ENCODE measurements at places on chromosomes 5 and 9.

GRCh38 chr5:147512659-147513379, 3.0 kb upstream of the DPYSL3 start:
- DNase-seq, result no peak

GRCh38 chr9:107945961-107946360, 456.4 kb upstream of the KLF4 start:
- DNase-seq, result no peak

DNA sequence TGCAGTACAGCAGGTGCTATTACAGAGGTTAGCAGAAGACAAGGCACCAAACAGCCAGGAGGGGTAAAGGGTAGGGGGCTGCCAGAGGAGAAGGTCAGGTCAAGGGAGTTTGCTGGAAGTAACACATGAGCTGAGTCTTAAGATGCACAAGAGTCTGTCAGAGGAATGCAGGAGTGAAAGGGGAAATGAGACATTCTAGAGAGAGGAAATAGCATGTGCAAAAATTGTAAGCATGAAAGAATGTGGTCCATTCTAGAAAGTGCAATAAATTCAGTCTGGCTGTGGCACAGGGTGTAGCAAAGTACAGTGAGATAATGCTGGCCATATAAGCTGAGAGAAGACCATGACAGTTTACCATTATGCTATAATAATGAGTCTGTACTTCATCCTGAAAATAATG, 6.6 kb downstream of the GOLGA1 start:
- DNase-seq, result no peak

DNA sequence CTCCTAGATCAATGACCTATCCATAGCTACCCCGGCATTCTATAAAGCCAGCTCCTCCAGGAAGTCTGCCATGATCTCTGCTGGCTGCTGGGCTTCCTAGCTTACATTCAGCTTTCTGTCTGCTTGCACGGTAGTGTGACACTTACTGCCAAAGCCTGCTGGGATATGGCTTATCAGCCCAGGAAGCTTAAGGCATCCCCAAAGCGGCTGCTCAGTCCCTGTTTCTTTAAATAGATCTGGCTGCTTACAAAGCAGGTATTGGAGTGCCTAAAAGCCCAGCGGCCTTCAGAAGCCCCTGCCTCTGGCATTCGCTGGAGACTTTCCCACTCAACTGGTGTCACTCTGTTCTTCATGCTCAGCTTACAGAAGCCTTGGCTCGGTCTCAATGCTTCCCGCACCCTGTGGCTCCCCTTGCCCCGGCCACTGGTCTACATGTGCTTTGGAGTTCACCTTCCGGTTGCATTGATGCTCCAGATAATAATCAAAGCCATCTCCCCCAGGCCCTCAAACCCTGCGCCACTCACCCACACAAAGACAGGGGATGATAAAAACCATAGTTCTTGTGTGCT, 31.3 kb upstream of the STRBP start:
- no peak for DNase-seq

- DNase-seq, result no peak
These were observed 275.2 kb downstream of the ADGRV1 start for GRCh38 chr5:90833753-90834152.

GRCh38 chr9:130275156-130275555, 9.6 kb downstream of the HMCN2 start:
- no peak for DNase-seq

- DNase-seq, result no peak
These were observed 1299.8 kb upstream of the WWC1 start for GRCh38 chr5:166991601-166992000.

- DNase-seq, result no peak
These were observed 121.3 kb downstream of the DAB2IP start for GRCh38 chr9:121772600-121773285.

GRCh38 chr9:75235632-75236031, 147.3 kb downstream of the OSTF1 start:
- DNase-seq, result no peak

- peak; percentile 55 for DNase-seq
These were observed 16.0 kb downstream of the SLC22A5 start for GRCh38 chr5:132385326-132386105.

DNA sequence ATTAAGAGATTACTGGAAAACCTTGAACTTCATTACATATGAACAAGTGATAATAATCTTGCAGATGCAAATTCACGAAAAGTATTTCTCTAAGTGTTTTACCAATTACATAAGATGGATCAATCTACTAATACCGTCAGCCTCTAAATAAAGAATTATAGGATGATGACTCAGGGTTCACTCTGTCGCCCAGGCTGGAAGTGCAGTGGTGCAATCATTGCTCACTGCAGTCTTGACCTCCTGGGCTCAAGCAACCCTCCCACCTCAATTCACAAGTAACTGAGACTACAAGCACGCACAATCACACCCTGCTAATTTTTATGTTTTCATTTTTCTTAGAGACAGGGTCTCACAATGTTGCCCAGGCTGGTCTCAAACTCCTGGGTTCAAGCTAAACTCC, 56.1 kb downstream of the CHD1 start:
- no peak for DNase-seq

- no peak for DNase-seq
These were observed 906 bp downstream of the SLC25A51 start for GRCh38 chr9:37902796-37903646.

DNA sequence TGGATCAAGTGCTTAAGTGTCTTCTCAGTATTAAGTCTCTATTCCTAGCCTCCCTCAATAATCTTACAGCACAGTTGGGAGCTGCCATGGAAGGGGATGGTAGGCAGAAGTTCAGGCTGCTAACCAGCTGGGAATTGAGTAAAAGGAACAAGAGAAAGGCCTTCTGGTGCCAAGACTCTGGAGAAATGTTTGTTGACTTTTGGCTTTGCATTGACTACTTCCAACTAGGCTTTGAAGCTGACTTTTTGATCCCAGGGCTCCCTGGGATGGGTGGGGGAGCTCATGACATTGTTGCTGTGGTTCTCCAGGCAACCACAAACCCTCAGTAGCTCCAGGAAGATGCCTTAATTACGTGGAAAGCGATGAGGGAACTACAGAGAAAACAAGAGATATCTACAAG, 85.2 kb upstream of the HTR4 start:
- DNase-seq, result no peak

DNA sequence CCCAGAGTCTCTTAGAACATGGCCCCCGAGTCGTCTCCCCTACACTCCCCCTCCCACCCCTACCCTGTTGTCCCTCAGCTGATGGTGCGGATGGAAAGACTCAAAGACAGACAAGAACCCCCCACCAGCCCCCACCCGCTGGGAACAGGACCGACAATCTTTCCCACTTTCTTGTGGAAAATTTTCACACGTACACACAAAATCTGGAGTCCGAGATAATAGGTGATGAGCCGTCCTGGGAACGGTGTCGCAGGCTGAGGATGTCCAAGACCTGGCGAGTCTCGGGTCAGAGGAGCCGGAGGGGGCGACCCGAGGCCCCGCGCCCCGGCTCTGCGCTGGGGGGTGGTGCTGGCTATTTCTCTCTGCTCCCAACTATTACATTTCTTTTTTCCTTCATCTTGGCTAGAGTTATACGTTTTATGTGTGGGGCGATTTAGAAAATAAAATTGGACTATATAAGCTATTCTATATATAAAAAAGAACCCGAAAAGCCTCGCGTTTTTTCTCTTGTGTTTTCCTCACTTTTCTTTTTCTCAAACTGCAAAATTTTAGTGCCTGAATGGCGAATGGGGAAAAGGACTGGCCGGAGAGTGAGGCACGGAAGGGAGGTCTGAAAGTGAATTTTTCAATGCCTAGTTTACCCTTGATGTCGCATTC, 188.8 kb downstream of the MEF2C start:
- no peak for DNase-seq

DNA sequence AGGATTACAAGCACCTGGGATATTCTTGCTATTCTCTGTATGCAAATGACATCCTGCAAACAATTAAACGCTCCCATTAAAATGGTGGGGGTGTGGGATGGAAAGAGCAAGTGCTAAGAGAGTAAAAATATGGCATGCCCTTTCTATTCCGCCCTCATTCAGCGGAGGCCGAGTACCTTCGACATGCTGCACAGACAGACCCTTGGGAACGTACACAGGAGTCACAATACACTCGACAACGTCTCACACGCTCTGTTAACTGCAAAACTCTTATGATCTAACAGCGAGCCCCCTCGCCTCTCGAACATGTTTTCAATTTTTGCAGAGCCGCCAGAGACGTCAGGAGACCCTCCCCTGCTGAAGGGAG, 322.2 kb downstream of the CEMIP2 start:
- DNase-seq, result no peak

DNA sequence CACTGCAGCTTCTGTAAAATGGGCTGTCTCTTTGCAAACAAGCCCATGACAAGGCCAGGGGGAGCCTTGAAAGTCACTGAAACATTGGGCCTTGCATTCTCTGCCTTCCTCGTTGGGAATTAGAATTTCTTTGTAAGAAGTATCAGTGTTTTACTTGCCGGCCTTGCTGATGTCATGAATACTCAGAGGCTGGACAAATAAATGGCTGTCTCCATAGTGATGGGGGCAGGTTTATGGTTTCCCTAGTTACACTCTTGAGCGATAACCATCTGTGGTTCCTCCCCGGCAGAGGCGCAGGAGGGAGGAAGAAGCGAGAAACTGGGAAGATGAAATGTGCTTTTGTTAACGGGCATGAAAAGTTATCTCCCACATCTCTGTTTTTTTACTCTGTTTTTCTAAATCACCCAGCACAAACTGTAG, 272.7 kb upstream of the PANK3 start:
- DNase-seq, result no peak

- DNase-seq, result no peak
These were observed 12.5 kb downstream of the PHF2 start for GRCh38 chr9:93588641-93589609.

GRCh38 chr9:134291961-134292871, 34.0 kb upstream of the RXRA start:
- DNase-seq, result no peak

- DNase-seq, result no peak
These were observed 20.6 kb downstream of the ARL15 start for GRCh38 chr5:54289769-54290168.

DNA sequence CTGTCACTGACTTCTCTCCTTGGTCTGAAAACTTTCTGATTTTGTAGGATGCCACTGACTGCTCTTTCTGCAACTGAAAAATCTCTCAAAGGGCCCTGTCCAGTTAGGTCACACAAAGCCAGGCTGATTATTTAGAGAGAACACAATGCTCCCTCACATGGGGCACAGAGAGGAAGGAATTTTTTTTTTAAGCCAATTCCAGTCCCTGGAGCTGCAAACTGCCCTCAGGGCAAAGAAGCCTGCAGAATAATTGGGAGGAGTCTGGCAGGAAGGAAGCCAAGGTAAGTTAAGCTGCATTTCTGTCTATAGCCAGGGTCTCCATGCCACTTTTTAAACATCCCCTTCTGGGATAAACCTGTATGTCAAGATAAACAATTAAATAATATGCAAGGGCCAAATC, 305.5 kb downstream of the ZSWIM6 start:
- no peak for DNase-seq

Data from activated T-cell treated with anti-CD3 and anti-CD28 coated beads, Interleukin-2, amount 50 U/mL, for 4 hours (primary cell).